ENCODE measurements at places on chromosomes 1 and 21. TPM values are rescaled to one million over a fixed set of nuclear protein-coding genes. Genes with fewer than 3 reads are reported as not detected.

Gene PALMD
- total RNA-seq = 77.7 TPM

GRCh38 chr1:26535201-26535600 is 5.6 kb downstream of the RPS6KA1 start:
- no peak for DNase-seq

DNA sequence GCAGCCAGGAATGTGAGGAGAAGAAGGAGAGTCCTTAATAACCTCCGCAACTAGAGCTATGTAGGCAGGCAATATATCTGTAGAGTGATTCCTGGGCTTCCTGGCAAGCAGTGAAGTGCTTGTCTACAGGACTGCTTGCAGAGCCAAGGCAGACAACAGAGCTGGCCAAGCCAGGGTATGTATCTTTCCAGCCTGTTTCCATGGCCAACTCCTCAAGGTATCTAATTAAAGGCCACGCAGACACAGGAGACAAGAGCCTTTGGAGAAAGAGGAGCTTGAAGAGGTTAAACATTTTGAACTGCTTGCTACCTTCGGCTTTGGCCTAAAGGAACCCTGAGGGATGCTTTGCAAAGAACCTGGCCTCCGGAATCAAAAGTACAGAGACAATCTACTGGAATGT is 137.4 kb downstream of the PIGK start:
- DNase-seq = no peak

DNA sequence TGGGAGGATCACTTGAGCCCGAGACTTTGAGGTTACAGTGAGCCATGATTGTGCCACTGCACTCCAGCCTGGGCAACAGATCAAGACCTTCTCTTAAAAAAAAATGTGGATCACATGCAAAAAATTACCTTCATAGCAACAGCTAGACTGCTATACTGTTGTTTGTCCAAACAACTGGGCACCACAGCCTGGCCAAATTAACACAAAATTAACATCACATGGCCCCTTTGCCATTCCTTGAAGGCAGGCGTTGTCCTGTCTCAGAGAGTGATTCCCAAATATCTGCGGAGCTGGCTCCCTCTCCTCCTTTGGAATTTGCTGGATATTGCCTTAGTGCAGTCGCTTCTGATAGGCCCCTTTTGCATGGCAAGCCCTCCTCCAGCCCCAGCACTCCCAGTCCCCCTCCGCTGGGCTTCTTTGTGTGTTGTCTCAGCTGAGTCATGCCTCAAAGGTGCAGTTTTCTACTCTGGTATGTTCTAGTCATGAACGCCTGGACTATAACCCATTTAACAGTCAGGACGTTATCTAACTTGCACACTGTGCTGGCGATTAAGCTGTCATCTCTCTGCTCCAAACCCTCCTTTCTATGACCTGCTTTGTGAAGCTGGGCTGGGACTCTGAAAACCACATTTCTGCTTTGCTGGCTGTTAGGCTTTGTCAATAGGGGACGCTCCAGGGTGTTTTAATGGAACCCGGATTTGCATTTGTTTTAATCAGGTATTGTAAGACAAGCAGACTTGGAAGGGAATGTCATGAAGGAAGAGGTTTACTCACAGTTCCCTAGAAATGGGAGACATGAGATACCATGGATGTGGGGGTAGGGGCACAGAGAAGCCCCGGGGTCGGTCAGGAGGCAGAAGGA is 20.1 kb upstream of the HPCAL4 start:
- no peak for DNase-seq

DNA sequence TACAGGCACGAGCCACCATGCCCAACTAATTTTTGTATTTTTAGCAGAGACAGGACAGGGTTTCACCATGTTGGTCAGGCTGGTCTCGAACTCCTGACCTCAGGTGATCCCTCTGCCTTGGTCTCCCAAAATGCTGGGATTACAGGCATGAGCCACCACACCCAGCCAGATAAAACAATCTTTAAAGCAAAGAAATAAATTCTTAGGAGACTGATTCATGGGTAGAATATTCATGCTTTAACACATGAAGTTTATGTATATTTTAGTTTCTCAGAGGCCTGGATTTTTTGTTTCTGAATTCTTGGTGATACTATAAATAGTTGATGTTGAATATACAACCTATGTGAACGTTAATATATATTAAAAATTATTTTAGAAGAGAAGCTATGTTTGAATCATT is 127.4 kb upstream of the KIAA1614 start:
- no peak for DNase-seq

GRCh38 chr1:171141688-171142415 is 43.2 kb upstream of the FMO2 start:
- peak; percentile 82 for DNase-seq

DNA sequence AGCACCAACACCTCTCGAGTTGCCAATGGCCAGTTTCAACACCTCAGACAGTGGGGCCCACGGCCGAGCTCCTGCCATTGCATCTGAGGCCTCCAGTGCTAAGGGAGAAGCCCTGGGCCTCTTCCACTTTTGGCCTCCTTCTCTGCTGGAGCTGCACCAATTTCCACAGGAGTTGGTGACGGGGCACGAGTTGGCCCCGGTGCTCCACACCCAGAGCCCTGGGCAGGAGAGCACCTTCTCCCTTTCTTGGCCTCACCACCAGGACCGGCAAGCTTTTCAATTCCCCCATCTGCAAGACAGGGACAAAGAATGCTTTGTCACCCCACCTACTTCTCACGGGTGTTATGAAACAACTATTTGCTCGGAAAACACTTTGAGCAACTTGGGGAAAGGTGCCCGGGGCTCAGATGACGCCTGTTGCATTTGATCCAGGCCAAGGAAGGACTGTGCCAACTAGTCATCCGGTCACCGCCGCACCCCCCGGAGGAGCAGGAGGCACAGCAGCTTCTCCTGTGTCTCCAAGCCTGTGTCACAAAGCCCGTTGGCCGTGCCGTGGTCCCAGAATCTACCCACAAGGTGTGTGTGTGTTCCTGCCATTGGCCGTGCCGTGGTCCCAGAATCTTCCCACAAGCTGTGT is 55.2 kb downstream of the TOMM20 start:
- DNase-seq = peak; percentile 96

- peak; percentile 70 for DNase-seq
These were observed 13.8 kb downstream of the SLC35E2B start for GRCh38 chr1:1678581-1679380.

GRCh38 chr21:41878831-41879189 is 334 bp downstream of the PRDM15 start:
- DNase-seq = peak; percentile 78

GRCh38 chr1:1349256-1350012 is at the start of gene DVL1:
TSS of gene DVL1 (minus strand) at chr1:1349418. CDS start at chr1:1349065, 353 bp downstream.
- peak; percentile 51 for DNase-seq

- DNase-seq = no peak
These were observed 2.4 kb downstream of the ANKRD65 start for GRCh38 chr1:1418464-1419362.

- no peak for DNase-seq
These were observed 192.6 kb downstream of the GABPA start for GRCh38 chr21:25927195-25927880.

GRCh38 chr21:34132202-34132601 is 58.8 kb downstream of the MRPS6 start:
- no peak for DNase-seq
